Left renal cortex interstitium (tissue), 4 donors: ENCODE measurements at places on chromosomes 5 and 9. TPM values are rescaled to one million over a fixed set of nuclear protein-coding genes. Genes with fewer than 3 reads are reported as not detected.

DNA sequence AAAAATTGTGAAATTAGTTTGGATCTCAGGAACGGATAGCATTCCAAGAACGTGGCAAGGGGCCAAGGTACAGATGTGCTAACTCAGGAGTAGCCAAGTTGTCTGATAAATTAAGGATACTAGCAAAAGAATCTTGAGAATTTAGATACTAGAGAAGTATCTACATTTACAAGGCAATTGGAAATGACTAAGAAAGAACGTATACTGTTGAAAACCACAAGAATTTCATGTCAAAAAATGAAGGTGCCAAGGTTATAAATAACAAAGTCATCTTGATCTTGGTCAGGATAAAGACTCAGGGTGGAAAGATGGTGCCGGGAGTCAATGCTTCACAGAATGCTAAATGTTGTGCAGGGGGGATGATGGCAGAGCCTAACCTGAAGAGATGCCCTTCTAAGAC, 19.2 kb downstream of the CAPSL start:
- DNase-seq = no peak

DNA sequence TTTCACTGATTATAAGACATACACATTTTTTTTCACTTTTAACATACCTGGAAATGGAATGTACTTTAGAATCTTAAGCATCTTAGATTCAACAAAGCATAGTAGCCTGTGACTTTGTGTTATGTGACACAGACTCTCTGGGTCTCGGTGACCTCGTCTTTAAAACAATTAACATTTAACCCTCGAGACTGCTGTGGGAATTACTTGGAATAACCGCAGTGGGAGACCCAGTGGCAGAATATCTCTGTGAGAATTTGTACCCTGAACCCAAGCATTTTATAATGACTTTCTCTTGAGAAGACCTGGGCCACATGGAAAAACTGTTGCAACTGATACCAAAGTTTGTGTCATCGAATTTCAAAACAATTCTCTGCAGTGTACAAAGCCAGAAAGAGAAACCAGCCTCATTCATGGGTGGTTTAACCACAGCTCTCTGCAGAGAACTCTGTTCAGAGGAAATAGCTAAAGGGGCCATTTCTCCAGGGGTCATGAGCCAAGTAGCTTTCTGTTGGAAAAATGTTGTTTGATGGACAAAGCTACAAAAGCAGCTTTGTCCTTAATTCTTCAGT, 10.0 kb upstream of the RETREG1 start:
- DNase-seq = no peak

GRCh38 chr9:82539146-82539545, 523.8 kb downstream of the RASEF start:
- no peak for DNase-seq

CDH9 gene
- polyA plus RNA-seq = 8.7 TPM

DNA sequence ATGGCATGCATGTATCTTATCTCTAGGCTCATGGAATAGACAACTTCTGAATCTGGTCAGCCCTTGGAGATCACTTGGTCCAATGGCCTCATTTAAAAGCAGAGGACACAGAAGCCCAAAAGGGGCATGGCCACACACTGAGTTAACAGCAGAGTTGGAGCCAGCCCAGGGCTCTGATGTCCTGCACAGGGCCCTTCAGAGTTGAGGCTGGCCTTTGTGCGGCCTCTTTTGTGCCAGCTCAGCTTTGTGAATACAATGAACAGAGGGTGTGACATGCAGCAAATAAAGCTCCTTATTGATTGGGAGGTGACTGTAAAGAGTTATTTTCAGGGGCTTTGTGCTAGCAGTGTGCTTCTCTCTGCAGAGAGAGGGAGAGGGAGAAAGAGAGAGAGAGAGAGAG, 150.1 kb upstream of the STK32A start:
- no peak for DNase-seq

DNA sequence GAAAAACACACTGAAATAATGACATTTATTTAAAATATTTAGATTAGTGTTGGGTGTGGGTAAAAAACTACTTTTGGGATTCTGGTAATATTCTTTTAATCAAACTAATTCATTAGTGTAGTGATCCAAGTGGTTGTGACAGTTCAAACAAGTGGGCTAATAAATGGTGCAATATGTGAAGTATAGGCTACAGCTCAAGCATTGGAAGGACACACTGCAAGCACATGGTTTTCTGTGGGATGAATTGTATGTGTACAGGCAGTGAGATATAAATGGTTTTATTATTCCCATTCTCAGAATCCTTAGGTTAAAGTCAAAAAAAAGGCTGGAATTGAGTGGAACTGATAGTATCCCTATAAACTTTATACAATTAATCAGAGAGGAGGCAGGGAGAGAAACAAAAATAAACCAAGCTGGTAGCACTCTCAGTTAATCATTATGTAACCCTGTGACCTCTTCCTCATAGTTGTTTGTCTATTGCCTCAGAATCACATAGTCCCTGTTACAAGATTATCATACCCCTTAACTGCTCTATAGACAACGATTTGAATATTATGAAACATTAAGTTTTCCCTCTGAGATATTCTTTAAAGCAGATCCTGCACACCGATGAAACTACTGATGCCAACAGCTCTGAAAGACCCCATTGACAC, 1755.4 kb upstream of the ACO1 start:
- no peak for DNase-seq

GRCh38 chr5:60959156-60959555, 14.2 kb downstream of the NDUFAF2 start:
- no peak for DNase-seq

GRCh38 chr9:38746303-38746702, 26.4 kb upstream of the FAM240B start:
- DNase-seq = no peak
